ENCODE measurements at places on chromosomes 13 and 19.

GRCh38 chr13:110790371-110790770 lies 76.9 kb downstream of the ING1 start:
- DNase-seq, result no peak

- no peak for DNase-seq
These were observed 470 bp upstream of the GRTP1 start for GRCh38 chr13:113364311-113364889.

DNA sequence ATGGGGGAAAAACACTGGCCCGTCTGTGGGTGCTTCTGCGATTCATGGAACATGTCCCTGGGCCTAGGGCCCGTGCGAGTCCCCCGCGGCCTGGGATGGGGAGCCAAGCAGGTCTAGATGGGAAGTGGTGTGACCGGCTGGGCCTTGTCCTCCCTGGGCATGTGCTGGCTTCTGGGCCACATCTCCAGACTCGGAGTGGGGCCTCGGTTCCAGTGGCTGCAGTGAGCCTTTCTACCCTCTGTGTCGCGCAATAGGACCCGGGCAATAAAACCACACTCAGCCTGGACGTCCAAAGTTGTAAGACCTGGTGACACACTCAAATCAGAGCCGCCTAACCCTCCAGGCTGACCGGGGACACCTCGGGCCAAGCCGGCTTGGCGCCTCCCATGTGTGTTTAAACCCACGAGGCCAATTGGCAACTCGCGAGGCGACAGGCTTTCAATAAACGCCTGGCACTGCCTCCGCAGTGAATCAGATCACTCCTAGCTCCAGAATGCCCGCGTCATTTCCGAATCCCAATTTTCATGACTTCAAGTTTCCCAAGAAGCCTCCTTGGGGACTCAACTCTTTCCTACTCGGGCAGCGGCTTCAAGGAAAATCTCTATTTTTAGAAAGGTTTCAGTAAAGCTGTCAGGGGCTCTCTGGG lies 57.3 kb downstream of the KLF2 start:
- DNase-seq, result no peak

GRCh38 chr13:19634256-19634740 lies 839 bp downstream of the MPHOSPH8 start:
- no peak for DNase-seq

- DNase-seq, result no peak
These were observed 325.2 kb upstream of the SLITRK1 start for GRCh38 chr13:84207509-84207908.

GRCh38 chr19:16893686-16893989 lies 4.8 kb downstream of the F2RL3 start:
- no peak for DNase-seq

DNA sequence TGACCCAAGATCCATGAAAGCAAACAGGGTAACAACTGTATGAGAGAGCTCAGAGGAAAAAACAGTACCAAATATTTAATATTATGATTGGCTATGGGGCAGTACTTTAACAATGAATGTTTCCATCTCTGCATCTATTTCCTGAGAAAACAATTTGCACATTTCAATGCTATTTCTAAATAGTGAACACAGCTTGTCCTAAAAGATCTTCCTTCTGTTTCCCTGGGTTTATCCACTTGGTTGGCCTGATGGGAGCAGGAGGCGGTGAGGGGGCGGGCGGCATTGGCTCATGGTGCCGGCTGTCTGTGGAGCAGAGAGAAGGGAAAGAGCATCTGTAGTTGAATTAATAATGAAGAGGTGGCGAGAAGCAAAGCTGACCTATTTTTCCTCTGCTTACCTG lies 291.4 kb downstream of the DCLK1 start:
- no peak for DNase-seq

- DNase-seq, result no peak
These were observed 2.1 kb downstream of the KCNK6 start for GRCh38 chr19:38321646-38322196.

- no peak for DNase-seq
These were observed 737.1 kb upstream of the SPRY2 start for GRCh38 chr13:81078048-81078447.

- DNase-seq, result peak; percentile 25
These were observed 13.1 kb downstream of the EPS8L1 start for GRCh38 chr19:55088543-55089341.

- DNase-seq, result no peak
These were observed 25.7 kb upstream of the ZNF492 start for GRCh38 chr19:22608441-22608840.

- DNase-seq, result no peak
These were observed 12.8 kb upstream of the SCN1B start for GRCh38 chr19:35017507-35017906.

- DNase-seq, result no peak
These were observed 121.2 kb upstream of the MLNR start for GRCh38 chr13:49098771-49099512.

GRCh38 chr19:12364391-12365235 lies 870 bp downstream of the ZNF442 start:
- DNase-seq, result no peak

DNA sequence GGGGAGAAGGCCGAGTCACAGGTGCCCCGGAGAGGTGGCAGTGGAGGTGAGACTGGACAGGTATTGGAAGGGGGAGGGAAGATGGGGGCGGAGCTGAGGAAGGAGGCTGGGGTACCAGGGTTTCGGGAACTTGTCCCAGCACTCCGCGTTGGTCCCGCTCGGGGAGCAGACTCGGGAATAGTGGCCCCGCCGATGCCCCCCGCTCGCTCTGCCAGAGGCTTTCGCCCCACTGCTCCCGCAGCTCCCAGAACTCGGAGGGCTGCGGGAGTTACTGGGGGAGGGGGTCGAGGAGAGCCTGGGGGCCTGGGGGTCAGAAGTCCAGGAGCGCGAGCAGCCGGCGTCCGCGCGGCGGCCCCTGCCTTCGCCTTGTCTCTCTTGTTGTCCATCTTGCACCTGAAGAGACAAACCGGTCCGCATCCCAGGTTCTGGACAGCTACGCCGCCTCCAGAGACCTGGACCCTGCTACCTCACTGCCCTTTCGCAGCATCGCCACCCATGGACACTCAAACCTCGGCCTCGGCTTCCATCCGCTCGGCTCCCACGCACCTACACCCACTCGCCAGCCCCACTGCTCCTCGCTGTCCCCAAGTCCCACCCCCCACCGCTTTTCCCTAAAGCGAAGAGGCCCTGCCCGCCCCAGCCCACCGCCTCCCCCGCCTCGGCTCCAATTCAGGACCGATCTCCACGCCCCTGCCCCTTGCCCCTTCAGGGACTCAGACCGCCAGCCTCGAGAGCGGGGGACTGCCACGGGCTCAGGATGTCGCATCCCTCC lies 700 bp downstream of the PRR36 start:
- no peak for DNase-seq

DNA sequence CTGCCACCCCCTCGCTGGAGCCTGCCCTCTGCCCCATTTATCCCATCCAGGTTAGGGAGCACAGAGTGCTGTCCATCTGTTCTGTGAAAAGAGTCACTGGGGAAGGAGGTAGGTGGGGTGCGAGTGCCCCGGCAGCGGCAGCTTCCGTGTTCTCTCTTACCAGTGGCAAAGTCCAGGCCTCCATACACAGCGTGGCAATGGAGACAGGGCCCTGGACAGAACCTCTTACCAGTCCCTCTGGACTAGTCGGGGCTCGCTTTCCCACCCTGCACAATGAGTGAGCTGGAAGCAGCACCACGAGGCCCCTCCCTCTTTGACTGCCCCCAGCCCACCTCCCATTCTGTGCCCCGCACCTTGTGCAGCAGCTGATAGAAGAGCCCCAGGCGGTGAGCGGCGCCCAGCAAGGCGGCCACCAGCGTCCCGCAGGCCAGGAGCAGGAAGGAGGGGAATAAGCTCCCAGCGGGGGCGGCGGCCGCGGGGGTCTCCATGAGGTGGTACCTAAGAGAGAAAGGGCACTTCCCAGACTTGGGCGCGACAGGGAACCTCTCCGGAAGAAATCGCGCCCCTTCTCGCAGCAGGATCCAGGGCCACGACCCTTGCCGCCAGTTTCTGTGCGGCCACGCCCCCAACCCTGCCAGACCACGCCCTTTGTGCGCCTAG lies 17.5 kb downstream of the SYDE1 start:
- no peak for DNase-seq

DNA sequence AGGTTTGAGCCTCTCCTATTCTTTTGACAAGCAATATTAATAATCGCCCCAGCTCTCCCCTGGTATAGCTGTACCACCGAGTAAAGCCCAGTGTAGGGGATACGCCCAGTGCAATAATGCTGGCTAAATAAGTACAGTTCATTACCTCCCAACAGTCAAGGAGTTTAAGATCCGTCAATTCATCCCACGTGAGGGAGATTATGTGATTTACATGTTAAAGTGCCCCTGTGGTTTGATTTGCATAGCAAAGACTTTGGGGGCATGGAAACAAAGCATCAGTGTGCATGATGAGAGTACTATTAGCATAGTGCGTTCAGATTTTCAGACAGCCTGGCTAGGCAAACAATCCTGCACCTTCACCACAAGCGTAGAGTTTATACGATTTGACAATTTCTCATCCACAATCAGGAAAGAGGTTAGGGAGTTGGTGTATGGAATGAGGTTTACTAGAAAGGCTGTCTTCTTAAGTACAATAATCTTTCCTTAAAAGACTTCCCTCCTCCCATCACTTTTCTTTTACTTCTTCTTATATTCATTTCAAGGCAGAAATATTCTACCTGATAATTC lies 754.0 kb downstream of the DIAPH3 start:
- DNase-seq, result no peak

DNA sequence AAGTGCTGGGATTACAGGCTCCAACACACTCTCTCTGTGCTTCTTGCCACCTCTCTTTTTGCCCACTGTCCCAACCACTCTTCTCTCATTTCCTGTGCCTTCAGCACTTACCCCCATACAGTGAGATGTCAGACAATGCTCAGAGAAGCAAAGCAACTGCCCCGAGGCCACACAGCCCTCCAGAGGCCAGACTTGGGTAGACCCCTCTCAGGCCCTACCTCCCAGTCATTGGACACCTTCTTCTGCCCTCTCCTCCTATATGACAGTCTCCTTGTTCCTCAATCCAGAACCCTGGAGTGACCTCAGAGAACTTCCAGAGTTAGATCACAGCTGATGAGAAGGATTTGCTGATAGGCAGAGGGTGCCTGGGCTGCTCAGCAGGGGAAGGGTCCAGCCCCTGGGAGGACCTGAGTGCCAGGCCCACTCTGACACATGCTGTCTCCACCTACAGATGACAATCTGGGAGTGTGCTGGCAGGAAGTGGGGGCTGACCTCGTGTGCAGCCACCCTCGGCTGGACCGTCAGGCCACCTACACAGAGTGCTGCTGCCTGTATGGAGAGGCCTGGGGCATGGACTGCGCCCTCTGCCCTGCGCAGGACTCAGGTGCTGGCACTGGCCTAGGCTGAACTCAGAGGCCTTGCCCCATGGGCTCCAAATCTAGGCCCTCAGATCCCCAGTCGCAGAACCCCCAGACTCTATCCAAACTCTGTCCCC lies 24.4 kb downstream of the LTBP4 start:
- no peak for DNase-seq

DNA sequence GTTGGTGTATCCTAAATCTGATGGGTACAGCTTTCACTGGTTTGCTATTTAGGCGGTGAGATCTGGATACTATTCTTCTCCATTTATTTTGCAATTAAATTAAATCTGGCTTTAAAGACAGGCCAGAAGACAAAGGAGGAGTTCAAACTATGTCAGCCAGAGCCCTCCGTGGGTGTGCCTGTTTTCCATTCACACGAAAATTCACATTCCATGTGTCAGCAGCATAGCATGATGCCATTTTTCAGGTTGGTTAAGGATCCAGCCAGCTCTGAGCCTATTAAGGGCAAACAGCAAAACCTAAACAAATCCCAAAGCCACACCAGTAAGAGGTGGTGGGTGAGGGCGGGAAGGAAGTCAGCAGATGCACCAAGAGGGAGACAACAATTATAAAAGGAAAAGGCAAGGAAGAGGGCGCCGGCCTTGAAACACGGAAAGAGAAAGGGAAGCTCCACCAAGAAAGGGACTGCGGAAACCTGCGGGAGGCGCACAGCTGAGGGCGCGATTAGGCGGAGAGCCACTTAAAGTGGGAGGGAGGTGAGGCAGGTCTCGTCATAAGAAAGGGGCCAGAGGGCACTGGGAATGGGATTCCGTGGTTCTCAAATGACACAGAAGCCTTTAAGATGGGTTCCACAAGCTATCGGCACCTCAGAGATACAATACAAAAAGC lies 43.0 kb downstream of the CARS2 start:
- DNase-seq, result no peak

DNA sequence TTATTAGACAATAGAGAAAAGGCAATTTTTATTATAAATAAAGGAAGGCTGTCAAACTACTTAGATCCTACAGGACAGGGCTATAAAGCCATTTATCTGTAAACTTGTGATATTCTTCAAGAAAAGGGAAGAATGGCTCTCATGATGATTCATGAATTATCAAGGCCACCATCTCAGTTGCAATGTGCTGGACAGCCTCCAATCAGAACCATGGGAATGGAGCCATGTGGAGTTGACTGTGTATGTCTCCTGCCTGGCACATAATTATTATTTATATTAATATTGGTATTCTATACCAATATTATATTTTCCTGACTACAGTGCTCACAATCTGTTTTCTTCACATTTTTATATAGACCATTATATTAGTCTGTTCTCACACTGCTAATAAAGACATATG lies 560.5 kb upstream of the MIR17HG start:
- no peak for DNase-seq

DNA sequence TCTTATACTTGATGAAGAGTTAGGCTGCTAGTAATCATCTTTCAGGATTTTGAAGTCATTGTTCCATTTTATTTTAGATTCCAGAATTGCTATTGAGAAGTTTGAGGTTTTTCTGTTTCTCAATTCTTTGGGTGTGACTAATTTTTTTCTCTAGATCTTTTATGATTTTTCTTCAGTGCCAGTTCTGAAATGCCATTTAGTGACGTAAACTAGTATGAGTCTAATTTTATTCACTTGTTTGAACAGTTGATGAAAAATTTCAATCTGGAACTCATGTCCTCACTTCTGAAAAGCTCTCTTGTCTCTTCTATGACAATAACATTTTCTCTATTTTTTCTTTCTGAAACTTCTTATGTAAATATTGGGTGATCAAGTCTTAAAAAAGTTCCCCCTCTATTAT lies 188.5 kb upstream of the HTR2A start:
- no peak for DNase-seq

- DNase-seq, result no peak
These were observed 2.9 kb downstream of the KLHL26 start for GRCh38 chr19:18639706-18640243.

GRCh38 chr19:3194106-3195087 lies 8.7 kb downstream of the NCLN start:
- no peak for DNase-seq

- no peak for DNase-seq
These were observed 98.4 kb downstream of the ANKRD10 start for GRCh38 chr13:110816500-110816899.

- peak; percentile 46 for DNase-seq
These were observed 333.9 kb downstream of the UQCRFS1 start for GRCh38 chr19:28878862-28879566.

All from DMS153 (cell line).